Neural progenitor cell (in vitro differentiated cells): ENCODE measurements at places on chromosomes 12 and 14.

GRCh38 chr12:118193477-118193876 lies 57.6 kb downstream of the PEBP1 start:
- no peak for DNase-seq

GRCh38 chr12:578748-579419 lies 84.4 kb downstream of the NINJ2 start:
- DNase-seq = no peak

DNA sequence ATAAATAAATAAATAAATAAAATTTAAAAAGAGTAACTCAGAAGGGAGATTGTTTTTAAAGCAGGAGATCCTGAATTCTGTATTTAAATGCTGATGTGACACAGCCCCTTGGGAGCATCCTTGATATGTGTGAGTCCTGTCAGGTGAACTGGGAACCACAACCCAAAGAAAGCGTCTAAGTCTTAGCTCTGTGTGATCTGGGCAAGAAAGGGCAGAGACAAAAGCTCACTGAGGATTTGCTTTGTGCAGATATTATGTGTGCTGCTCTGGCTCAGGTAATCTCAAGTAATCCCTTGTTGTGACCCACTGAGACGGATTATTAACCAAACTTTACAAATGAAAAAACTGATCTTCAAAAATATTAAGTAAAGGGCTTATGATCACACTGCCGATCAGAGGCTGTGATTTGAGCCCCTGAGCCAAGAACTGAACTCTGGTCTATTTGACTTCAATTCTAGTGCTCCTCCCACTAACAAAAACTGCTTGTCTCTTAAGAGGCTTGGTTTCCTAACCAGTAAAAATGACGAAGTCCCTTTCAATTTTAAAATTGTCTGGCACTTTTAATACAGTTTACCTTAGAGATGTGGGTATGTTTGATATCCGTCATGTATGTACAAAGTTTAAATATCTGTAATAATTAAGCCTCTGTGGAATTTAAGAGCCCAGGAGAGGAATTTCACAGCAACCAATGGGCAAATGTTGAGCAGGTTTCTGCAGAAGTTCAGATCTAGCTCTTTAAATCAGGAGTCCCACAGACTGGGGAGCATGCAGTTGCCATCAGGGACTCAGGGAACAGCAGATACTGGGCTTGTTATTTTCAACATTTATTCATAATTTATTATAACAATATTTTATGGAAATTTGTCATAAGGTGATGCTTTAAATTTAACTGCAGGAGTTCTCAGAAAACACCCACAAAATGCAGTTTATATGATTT lies 46.1 kb downstream of the CPM start:
- DNase-seq = peak; percentile 11

DNA sequence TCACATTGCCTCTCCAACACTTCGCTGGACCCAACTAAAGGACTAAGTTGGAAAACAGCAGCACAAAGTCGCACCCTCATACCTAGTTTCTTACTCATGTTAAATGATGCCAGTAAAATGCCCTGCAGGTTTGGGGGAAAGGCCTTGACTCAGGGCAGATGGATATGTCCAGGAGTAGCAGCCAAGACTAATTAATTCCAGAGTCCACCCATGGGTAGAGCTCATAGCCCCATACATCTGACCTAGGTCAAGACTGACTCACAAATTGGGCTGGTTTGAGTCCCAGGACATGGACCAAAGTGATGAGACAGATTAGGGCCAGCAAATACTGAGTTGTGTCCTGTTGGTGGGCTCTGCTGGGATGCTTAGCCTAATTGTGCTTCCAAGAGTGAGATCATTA lies 224.0 kb upstream of the BTG1 start:
- DNase-seq = no peak

DNA sequence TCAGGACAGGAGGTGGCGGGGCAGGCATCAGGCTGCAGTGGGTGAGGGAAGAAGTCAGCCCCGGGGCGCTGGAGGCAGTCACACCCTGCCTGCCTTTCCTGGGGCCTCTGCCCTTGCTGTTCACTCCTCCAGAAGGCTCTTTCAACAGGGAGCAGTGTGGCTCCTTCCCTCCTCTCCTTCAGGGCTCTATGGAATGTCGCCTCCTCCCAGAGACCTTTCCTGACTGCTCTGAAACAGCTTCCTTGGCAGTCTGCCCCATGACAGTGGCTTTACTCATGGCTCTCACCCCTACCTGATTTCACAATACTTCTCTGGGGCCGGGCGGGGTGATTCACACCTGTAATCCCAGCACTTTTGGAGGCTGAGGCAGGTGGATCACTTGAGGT lies 7.1 kb downstream of the RHOF start:
- DNase-seq = no peak

DNA sequence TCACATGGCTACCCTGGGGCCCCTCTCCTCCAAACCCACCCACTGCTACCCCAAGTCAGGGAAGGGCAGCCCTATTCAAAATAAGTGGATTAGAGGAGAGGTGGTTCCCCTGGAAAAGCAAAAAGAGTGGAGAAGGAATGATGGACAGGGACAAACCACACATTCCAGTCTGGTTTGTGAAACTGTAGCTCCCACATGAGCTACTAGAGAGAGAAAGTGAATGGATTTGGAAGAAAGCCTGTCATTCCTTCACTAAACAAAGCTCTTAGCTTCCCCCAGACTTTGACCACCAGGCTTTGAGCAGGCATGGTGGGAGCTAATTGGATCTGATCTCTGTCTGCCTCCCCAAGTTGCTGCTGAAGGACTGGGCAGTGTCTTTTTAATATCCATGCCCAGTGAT lies 28.0 kb downstream of the CCDC63 start:
- DNase-seq = no peak

DNA sequence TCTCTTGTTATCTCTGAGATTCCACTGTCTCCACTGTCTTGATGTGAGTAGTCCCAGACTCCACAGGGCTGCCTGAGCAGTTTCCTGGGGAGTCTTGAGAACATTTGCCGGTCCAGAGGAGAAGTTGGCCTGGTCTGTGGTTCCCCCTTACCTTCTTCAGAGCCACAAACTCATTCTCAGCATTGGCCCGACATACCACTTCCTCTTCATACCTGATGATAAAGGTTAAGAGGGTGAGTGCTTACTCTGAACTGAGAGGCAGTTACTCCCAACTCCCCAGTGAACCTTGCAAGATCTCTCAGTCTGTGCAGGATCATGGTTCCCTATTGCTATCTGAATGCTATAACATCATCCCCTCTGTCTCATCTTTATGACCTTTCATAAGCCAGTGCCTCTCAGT lies 2.6 kb downstream of the KRT84 start:
- no peak for DNase-seq

GRCh38 chr12:59388176-59388575 lies 207.7 kb upstream of the SLC16A7 start:
- no peak for DNase-seq

DNA sequence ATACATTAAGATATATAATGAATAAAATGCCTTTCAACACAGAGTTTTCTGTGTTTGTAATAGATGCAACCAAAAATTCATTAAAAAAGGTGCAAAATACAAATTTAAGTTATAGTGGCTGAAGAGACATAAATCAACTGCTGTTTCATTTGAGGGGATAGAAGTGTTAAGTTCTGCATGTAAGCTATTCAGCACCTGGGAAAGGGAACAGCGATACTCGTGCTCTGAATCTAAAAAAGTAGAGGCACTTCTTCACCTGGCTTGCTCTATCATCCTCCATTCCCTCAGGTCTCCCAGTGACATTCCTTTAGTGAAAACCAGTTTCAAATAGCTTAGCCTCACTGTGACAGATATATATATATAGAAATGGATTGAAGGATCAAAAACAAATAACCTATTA lies 222.6 kb downstream of the ACSS3 start:
- peak; percentile 9 for DNase-seq

DNA sequence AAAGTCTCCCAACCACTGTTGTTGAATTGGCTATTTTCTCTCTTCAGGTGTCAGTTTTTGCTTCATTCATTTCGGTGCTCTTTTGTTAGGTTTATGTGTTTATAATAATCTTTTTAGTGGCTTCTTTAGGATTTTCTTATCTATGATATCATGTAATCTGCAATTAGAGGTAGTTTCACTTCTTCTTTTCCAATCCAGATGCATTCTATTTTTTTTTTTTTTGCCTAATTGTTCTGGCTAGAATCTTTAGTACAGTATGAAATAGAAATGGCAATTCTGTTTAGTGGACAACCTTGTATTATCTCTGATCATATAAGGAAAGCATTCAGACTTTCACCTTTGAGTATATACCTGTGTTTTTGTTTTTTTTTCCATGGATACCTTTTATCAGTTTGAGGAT lies 17.4 kb downstream of the CNOT2 start:
- DNase-seq = no peak

DNA sequence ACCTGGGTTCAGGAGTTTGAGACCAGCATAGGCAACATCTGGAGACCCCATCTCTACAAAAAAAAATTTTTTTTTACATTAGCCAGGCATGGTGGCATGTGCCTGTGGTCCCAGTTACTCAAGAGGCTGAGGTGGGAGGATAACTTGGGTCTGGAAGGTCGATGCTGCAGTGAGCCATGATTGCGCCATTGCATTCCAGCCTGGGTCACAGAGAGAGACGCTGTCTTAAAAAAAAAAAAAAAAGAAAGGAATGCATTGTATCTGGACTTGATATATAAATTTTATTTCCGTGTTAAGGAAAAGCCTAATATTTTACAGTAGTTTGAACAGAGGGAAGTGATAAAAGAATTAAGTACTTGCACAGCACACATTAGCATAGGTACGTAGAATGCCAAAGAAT lies 97.2 kb downstream of the ZC3H14 start:
- DNase-seq = no peak

- no peak for DNase-seq
Measured at GRCh38 chr12:105069936-105070702, 14.1 kb downstream of the ALDH1L2 start.

- DNase-seq = no peak
Measured at GRCh38 chr12:75548879-75549278, 37.5 kb upstream of the KRR1 start.

DNA sequence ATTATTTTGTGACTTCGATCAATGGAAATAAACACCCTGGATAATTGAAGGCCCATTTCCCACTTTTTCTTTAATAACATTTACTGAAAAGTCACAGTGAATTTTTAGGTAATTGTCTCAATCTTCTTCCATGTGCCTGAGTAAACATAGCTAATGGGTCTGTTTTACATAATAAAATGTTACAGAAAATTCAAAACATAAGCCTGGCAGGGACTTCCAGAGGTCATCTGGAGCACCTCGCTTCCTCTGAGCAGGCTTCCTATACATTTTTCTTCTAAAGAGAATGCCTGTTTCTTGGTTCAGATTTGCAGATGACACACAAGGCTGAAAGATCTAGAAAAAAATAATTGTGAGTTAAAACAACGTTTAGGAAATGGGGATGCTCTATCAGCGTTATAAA lies 183.8 kb upstream of the PDE3A start:
- no peak for DNase-seq

GRCh38 chr14:46197856-46198255 lies 453.7 kb downstream of the RPL10L start:
- no peak for DNase-seq

GRCh38 chr12:53969588-53970259 lies 3.2 kb upstream of the HOXC11 start:
- no peak for DNase-seq

- DNase-seq = no peak
Measured at GRCh38 chr12:29426498-29426897, 45.5 kb upstream of the ERGIC2 start.

DNA sequence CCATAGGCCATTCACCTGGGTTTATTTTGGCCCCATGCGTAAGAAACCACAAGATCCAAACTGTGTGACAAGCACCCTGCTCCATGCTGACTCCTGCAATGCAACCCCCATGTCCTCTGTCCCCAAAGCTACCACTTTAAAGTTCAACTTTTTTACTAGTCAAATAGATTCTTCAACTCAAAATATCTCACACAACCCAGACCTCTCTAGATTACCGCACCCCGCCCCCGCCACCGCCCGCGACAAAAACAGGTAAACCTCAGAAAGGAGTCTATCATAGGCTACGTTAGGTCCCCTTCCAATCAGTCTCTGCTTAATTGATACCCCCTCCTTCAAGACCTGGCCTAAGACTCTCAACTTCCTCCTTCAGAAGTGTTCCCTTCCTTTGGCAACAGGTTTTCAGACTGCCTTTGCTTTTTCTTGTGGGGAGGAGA lies 2.2 kb downstream of the ZFP36L1 start:
- DNase-seq = no peak

GRCh38 chr14:29278301-29279263 lies 512.0 kb downstream of the FOXG1 start:
- DNase-seq = no peak

- no peak for DNase-seq
Measured at GRCh38 chr12:1382826-1383225, 211.6 kb downstream of the FBXL14 start.

DNA sequence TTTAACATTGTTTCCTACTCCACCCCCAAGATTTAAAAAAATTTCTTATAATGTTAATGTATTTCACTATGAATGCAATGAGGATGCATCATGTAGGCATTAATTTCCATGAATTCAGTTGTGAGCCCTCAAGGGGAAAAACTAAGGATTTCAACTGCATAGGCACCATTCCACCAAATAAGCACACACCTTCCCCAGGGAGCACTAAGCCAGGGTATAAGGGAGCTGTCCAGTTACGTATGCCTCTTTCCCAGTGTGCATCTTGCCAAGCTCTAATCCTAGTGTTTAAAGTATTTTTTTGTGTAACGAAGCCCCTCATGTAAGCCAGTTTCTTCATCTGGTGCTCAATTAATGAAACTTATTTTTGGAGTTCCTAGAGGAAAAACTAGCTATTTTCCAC lies 6.6 kb downstream of the FERMT2 start:
- no peak for DNase-seq

DNA sequence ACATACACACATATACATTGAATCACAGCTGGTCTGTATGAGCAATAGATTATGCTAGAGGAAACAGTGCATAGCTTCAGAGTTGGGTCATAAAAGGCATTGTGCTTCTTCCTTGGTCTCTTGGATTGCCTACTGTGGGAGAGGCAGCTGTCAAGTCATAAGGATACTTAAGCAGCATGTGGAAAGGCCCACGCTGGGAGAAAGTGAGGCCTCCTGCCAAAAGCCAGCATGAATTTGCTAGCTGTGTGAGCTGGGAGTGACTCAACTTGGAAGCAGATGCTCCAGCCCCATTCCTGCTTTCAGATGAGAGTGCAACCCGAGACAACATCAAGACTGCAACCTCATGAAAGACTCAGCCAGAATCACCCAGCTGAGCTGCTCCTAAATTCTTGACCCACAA lies 311.9 kb upstream of the TBX3 start:
- DNase-seq = no peak

GRCh38 chr14:58656671-58657411 lies 19.1 kb downstream of the DACT1 start:
- DNase-seq = no peak

GRCh38 chr14:63472986-63473788 lies 70.0 kb downstream of the PPP2R5E start:
- no peak for DNase-seq

DNA sequence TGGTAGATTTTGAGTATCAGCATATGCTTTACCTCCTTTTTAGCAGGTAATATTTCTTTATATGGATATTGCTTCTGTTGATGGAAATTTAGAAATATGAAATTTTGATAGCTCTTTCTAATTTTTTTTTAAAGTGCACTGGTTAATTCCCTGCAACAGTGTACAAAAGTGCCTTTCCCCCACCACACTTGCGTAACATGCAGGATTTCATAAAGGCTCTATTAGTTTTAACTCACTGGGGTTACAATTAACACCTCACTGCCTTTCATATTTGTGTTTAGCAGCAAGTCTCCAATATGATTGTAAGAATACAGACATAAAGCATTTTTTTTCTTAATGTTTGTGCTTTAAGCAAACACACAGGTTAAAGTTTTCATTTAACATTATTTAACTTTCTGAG lies 25.6 kb downstream of the MNAT1 start:
- no peak for DNase-seq

GRCh38 chr14:106691601-106692291 lies 1165.4 kb downstream of the TMEM121 start:
- no peak for DNase-seq
